ENCODE measurements at places on chromosomes 11 and 22.

DNA sequence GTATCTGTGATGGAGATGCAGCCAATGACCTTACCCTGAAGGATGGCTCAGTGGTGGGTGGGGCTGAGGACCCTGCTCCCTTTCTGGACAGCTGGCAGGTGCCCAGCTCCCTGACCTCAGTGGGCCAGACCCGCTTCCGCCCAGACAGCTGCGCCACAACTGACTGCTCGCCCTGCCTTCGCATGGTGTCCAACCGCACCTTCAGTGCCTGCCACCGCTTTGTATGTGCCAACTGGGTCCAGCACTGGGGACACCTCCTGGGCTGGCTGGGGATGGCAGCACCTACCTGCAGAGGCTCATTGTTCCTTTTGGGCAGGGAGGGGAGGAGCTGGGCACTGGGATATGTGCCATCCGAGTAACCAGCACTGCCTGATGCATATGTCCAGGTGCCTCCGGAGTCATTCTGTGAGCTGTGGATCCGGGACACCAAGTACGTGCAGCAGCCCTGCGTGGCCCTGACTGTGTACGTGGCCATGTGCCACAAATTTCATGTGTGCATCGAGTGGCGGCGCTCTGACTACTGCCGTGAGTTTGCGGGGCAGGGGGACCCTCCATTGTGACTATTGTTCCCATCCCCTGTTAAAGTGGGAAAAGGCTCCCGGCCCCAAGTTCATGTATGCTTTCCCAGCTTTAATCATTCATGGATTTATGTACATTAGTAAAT is 84.8 kb downstream of the OTOG start:
- no peak for DNase-seq

GRCh38 chr11:94152678-94153065 is 24.0 kb downstream of the PANX1 start:
- no peak for DNase-seq

GRCh38 chr11:15927196-15927863 is 429.0 kb downstream of the SOX6 start:
- no peak for DNase-seq

DNA sequence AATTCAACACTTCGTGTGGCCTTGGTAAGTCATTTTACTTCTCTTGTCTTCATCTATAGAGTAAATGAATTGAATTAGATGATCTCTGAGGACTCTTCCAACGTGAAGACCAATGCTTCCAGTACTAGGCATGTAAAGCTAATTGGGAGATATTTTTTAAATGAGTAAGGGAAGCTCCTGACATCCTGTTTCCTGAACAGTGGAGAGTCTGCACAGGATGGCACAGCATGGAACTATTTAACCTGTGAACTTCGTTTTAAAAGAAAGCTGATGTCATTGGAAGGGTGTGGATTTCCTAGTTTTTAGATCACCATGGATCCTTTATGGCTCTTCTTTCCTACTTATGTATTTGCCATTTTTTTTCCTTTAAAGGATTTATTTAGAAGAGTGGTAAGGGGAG is 48.4 kb upstream of the HSD17B12 start:
- DNase-seq, result no peak

GRCh38 chr11:92967867-92968266 is 1.6 kb upstream of the MTNR1B start:
- DNase-seq, result no peak

GRCh38 chr11:122248939-122249338 is 132.9 kb upstream of the BLID start:
- DNase-seq, result no peak

DNA sequence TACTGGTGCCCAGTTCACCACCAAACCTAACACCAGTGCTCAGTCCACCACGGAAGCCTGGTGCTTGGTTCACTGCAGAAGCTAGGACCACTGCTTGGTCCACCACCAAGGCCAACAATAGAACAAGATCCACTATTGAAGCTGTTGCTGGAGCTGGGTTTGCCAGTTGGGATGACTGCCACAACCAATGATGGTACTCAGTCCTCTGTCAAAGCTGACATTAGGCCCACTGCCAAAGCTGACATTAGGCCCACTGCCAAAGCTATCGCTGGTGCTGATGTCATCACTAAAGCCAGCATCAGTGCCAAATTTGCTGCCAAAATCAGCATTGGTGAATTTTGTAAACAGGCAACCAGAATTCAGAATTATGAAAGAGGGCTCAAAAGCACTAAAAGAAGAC is 1850.2 kb upstream of the RAG2 start:
- no peak for DNase-seq

DNA sequence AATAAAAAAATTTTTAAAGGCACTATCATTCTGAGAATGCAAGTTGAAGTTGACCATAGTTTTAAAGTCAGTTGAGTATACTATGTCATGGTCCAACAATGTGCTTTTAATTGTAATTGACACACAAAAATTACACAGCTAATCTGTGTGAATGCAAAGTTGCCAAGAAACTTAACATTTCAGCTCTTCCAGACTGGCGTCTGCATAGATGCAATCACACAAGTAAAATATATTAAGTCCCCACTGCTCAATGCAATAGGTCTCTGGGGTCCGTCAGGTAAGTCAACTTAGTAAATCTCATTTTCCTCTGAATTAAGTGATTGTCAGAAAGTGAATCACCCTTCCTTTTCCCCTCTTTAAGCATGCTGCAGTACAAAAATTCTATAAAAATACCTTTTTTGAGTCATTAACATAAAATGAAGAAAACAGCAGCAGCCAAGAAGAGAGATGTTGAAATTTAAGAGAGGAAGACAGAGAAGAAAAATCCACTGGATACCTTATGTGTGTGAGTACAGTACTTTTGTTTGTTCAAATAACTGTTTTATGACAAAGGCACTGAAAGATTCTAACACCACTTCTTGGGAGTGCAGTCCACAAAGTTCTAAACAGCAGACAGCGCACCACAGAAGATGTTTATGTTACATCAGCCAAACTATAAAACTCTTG is 5.1 kb downstream of the FZD4 start:
- DNase-seq, result no peak

DNA sequence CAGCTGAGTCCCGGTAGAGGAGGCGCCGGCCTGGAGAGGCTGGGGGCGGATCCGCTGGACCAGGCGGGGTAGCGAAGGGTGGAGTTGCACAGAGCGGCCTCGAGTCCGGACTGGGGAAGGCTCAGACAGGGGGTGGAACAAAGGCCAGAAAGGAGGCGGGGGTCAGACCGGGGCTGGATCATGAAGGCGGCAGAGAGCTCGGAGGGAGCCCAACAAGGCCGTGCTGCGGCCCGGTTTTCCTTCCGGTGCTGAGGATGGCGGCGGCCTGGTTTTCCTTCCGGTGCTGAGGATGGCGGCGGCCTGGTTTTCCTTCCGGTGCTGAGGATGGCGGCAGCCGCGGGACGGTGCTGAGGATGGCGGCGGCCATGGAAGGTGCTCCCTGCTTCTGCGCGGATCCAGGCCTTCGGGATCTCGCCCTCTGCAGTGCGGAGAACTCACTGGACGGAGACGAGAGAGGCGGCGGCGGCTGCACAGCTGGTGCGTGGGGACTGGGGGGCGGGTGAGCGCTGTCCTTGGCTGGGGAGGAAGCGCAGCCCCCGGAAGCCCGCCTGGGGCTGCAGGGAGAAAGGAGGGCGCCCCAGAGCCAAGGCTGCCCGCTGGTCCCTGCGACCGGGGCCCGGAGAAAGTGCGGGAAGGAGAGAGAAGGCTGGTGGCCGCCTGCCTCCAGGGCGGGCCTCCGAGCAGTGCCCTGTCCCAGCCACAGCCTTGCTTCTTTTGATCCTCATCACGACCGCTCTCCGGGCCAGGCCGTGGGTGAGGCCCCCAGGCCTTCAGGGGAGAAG is 350.4 kb upstream of the B3GAT1 start:
- DNase-seq, result no peak

GRCh38 chr22:48921411-48921903 is 906.2 kb downstream of the BRD1 start:
- no peak for DNase-seq

- DNase-seq, result no peak
These were observed 18.7 kb downstream of the MMP10 start for GRCh38 chr11:102761646-102762238.

- DNase-seq, result no peak
These were observed 5.7 kb downstream of the TSKU start for GRCh38 chr11:76788661-76789442.

GRCh38 chr22:50129121-50129736 is 39.4 kb downstream of the MOV10L1 start:
- DNase-seq, result no peak

- no peak for DNase-seq
These were observed 28.5 kb downstream of the MAML2 start for GRCh38 chr11:96314326-96315020.

DNA sequence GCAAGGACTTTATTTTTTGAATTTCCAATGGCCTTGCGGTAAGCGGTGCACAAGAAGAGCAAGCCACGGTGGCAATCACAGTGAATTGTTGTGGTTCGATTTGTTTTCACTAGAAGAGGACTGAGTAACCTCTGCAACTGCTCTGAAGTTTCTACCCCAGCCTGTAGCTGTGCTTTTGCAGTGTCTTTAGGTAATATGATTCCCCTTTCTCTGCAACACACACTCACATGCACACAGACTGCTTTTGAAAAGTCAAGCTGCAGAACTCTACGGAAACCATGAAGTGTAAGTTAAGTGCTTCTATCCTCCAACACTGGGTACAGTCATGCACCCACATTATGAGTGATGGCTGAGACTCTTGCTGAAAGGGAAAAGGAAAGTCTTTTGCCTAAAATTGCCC is 38.4 kb downstream of the CD44 start:
- no peak for DNase-seq

DNA sequence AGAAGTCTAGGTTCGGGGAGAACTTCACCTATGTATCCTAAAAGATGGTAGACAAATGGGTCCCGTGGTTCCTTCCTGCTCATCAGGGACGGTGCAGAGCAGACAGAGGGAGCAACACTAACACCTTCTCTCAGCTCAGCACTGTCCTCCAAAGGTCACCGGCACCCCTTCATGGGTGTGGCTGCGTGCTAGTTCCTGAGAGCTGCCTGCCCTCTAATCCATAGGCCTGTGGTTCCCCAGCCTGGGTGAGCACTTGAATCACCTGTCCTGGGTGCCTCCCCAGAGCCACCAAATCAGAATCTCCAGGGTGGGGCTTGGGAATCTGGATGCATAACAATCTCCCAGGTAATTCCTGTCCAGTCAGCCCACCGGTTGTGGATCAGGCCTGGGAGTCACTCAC is 113.9 kb upstream of the TMEM45B start:
- no peak for DNase-seq

DNA sequence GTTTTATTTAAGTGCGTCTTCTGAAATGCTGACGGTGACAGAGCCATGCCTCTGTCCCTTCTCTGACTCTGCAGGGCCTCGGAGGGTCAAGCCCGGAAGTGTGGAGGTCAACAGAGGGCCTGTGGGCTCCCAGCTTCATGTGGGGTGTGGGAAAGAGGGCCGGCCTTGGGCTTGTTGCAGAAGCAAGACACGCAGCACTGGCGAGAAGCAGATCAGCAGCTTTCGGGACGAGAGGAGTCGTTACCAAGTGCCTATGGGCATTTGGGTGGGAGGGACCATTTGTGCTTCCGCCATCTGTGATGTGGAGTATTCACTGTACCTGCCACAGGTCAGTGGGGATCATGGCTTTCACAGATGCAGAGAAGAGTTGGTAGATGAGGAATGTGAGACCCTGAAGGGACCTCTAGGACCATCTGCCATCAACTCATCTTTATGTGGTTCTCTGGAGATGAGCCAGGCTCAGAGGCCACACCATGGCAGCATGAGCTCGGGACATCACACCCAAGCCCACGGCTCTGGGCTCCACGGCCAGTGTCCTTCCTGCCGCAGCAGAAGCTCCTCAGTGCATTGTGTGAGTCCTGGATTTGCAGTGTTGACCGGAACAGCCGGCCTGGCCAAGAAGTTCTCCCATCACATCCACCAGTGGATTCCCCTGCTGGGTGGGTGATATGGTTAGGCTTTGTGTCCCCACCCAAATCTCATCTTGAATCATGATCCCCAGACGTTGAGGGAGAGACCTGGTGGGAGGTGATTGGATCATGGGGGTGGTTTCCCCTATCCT is 590.7 kb downstream of the TBC1D22A start:
- no peak for DNase-seq

- no peak for DNase-seq
These were observed 83.2 kb upstream of the EED start for GRCh38 chr11:86161336-86161735.

DNA sequence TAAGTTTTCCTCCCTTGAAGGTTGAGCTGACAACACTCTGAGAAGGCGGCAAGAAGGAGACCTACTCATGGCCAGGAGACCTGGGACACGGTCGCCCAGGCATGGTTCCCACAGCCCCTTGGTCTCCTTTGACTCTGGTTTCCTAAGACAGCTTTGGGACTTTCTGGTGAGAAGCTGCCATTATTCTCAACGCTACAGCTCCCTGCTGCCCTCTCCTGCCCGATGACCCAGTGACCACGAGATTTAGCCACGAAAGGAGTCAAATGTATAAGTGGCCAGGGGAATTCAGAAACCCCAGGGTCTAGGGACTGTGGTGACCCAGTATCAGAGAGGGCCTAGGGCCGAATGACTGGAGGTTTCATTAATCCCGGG is 699 bp upstream of the SDF2L1 start:
- DNase-seq, result no peak

DNA sequence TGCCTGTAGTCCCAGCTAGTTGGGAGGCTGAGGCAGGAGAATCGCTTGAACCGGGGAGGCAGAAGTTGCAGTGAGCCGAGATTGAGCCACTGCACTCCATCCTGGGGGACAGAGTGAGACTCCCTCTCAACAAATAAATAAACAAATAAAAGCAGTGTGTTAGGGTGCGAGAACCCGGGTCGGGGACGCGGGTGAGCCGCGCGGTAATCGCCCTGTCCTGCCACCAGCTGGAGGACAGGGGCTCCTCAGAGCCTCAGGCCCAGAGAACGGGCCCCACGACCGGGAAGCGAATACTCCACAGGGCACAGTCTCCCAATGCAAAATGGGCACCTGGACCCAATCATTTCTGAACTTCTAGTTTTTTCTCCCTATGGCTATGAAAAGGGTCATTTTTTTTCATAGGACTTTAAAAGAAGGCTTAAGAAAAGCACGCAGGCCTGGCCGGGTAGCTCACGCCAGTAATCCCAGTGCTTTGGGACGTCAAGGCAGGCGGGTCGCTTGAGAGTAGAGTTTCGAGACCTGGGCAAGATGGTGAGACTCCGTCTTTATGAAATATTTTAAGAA is 744 bp upstream of the MCM5 start:
- DNase-seq, result no peak

DNA sequence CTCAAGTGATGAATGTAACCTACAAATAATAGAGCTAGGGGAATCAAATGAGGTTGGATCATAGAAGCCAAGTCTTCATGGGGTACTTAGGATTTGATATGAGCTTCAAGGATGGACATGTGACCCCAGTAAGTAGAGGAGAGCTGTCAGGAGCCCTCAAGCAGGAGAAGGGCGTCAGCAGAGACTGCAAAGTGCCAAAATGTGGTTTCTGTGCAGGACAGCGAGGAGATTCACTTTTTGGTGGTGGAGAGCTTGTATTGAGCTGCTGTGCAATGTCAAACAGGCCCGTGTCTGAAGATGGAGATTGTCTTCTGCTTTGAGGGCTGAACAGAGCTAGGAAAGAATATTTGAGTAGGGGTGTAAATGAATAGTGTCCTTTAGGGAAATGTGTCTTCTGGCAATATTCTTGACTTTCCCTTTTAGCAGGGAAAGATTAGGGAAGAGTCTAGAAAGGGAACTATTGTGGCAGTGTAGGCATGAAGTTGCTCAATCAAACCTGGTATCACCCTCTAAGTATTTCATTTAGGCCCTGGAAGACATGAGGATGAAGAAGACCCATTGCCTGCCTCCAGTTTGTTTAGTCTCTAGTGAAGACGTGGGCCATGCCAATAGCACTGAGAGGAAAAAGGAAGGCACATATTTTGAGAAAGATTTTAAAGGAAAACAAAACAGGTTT is 31.2 kb upstream of the SORL1-AS1 start:
- DNase-seq, result no peak

GRCh38 chr11:109033627-109034338 is 368.9 kb downstream of the DDX10 start:
- DNase-seq, result no peak

- DNase-seq, result no peak
These were observed 269.7 kb downstream of the DYNC2H1 start for GRCh38 chr11:103378931-103379330.
